Osteocyte (in vitro differentiated cells): ENCODE measurements at places on chromosomes 12 and 14.

- DNase-seq = no peak
These were observed 8.7 kb downstream of the MARK3 start for GRCh38 chr14:103393676-103394626.

DNA sequence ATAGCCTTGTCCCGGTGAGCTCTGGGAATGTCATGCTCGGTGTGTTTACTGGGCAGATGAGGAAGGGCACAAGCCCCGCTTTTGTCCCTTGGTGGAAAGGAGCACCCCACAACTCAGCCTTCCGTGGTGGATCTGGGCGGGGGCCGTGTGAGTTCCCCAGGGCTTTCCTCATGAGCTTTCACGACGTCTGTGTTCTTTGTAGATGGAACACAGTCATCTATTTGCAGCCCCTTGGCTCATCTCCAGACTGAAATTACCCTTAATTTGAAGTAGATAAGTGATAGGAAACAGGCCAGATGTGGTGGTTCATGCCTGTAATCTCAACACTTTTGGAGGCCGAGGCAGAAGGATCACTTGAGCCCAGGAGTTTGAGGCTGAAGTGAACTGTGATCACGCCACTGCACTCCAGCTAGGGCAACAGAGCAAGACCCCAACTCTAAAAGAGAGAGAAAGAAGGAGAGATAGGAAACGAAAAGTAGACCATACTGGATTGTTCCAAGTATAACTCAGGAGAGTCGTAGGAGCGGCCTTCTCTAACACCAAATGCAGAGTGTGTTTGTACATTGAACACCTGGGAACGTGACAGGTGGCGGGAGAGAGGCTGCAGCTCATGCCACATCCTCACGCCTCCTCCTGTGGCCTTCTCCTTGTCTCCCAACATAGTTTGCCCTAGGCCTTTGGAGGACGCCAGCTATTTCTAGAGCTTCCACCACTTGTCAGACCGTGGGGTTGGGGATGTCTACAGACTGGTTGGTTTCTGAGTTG is 8.8 kb downstream of the P2RX4 start:
- no peak for DNase-seq

DNA sequence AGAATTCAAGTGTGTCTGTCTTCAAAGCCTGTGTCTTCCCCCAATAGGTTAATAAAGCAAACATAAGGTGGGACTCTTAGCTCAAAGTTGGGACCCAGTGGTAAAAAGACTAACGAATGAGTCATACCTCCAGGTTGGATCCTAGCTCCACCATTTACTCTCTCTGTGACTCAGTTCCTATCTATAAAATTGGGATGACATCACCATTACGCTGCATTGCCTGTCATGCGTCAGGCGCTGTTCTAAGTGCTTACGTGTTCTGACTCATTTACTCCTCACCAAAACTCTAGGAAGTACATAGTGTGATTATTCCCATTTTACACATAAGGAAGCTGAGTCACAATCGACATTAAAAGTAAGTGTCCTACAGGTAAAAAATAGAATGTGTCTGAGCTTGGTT is 915.8 kb downstream of the VRK1 start:
- no peak for DNase-seq

- DNase-seq = no peak
These were observed 101.2 kb upstream of the EIF5 start for GRCh38 chr14:103232831-103233319.

DNA sequence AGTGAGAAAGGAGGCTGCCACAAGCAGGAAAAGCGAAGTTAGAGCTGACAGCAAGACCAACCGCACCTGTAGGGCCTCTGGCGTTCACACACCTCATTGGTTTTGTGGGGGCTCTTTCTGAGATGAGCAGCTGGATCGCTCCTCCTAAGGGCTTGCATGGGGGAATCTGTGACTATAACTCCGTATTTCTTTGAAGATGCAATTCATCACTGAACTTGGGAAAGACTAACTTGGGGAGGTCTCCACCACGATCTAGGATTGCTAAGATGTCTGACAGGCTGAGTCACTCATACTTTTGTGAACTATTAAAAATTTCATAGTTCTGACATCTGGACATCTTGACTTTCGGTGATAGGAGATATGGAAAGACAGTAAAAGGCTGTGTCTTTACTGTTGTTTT is 173.6 kb downstream of the ETV6 start:
- DNase-seq = no peak

DNA sequence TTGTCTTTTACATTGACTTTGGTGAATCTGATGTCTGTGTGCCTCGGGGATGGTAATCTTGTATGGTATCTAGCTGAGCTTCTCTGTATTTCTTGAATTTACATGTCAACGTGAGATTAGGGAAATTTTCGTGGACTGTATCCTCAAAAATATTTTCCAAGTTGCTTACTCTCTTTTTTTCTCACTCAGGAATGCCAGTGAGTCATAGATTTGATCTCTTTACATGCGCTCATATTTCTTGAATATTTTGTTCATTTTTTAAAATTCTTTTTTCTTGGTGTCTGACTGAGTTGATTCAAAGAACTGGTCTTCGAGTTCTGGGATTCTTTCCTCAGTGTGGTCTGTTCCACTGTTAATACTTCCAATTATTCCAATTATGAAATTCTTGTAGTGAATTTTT is 207.7 kb downstream of the RAD51B start:
- DNase-seq = no peak

DNA sequence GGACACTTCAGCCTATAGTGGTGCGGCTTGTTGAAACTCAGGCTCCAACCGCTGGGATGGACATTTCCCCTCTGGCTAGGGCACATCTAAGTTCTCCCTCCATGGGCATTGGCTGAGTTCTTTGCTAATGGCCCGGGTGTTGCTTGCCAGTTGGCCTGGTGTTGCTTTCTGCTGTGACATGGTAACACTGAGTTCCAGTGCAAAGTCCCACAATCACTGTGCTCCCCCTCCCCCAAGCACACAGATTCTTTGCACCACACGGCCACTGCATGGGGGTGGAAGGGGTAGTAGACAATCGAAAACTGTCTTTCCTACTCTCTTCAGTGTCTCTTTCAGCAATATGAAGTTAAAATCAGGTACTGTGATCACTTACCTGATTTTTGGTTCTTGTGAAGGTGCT is 308.2 kb downstream of the FUT8 start:
- DNase-seq = no peak

- DNase-seq = no peak
These were observed 43.2 kb downstream of the GALNT4 start for GRCh38 chr12:89481213-89481914.

DNA sequence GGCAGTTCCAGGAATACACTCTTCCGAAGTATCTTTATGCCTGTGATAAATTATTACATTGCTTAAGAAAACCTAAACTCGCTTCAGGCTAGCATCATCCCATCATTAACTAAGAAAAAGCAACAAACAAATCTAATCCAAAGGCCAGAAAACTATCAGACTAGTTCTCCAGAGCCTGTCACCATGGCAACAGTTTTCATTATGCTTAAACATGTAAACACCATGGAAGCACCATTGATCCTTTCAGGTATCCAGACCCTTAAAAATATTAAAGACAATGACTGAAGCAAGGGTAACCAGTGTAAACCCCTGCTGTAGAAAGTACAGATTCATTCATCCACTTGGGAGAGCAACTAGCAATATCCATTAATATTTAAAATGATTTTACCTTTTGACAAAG is 9.8 kb downstream of the DAD1 start:
- no peak for DNase-seq

GRCh38 chr12:58291106-58291505 is 349.7 kb downstream of the ATP23 start:
- DNase-seq = no peak

GRCh38 chr14:58584383-58584782 is 53.4 kb upstream of the DACT1 start:
- DNase-seq = no peak

DNA sequence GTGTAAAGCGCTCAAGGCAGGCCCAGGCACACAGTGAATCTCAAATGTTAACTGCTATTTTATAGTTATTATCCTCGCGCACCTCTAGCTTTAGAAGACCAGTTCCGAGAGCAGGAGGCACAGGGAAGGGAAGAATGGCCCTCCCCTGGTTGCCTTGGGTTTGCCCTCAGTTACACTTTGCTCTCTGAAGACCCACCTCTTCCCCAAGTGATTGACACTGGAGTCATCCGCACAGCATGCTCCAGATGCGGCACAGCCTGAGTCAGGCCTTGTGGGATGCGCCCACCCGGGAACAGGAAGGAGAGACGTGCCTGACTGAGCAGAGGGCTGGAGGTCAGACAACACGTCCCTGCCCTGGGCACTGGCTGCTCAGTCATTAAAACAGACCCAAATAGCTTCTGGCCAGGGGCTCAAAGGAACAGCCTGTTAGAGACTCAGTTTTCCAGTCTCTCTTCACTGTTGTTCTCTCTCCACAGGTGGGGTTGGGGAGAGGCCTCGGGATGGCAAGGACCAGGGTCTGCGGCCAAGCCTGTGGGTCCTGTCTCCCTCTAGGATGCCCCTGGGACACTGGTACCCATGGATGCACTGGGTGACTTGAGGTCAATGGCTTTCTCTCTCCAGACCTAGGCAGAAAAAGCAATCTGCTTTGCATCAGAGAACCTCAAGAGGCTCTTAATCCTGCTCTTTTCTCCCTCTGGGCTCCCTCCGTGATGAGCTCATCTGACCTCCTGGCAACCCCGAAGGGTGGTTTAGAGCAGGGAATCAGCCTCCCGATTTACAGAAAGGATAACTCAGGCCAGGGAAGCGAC is 13.6 kb upstream of the MLXIP start:
- no peak for DNase-seq

DNA sequence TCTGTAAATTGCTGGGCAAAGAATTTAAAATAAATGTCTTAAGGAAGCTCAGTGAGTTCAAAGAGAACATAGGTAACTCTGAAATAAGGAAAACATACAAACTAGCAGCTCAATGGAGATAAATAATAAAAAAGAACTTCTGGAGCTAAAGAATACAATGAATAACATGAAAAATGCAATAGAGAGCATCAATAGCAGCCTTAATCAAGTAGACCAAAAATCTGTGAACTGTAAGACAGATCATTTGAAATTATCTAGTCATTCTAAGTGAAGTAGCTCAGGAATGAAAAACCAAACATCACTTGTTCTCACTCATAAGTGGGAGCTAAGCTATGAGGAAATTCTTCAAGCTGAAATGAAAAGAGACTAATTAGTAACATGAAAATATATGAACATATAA is 5.8 kb upstream of the ABCC9 start:
- no peak for DNase-seq

DNA sequence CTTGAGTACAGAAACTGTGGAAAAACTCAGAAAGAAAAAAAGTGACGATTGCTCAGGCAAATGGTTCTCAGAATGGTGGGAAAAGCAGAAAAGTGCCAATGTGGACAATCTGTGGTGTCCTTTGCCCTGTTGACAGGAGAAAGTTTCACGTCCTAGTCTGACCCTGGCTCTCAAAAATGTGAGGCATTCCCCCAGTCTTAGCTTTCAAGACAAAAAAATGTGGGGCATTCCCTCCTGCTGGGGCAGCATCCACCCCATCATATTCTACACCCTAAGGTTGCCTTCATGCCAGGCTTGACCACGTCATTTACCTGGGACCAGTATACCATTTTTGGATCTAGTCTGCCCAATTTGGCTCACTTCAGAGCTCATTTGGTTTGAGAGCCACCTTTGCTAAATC is 20.7 kb upstream of the ANAPC7 start:
- DNase-seq = no peak

DNA sequence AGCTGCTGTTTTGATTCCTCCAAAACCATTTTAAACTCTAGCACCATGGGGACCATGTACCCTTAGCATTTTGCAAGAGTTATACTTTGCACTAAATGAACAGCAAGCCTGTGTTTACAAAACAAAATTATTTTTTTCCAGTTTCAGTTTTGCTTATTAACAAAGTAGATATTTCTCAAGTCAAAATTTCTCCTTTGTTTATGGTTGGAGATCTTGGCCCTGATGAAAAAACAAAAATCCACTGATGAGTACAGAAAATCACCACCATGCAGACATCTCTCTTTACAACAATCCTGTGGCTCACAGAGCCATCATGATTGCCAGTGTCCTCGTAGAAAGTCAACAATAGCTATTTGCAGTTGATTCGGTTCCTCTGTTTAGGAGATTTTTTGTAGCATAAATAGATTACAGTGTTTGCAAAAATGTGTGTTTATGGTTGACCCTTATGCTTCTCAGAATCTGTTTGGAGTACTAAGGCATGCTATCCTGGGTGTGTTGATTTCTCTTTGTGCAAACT is 201.1 kb upstream of the NUDT4 start:
- no peak for DNase-seq

- DNase-seq = no peak
These were observed 47.3 kb downstream of the SSPN start for GRCh38 chr12:26242683-26243082.

GRCh38 chr14:81289516-81289915 is 68.8 kb upstream of the GTF2A1 start:
- no peak for DNase-seq

GRCh38 chr12:72522411-72522810 is 250.2 kb downstream of the TRHDE start:
- DNase-seq = no peak

- no peak for DNase-seq
These were observed 417.0 kb downstream of the DPF3 start for GRCh38 chr14:72476657-72477499.

- peak; percentile 72 for DNase-seq
These were observed 164.1 kb downstream of the ZFP36L1 start for GRCh38 chr14:68628605-68629310.

GRCh38 chr12:53924521-53925405 is 13.9 kb upstream of the HOXC13 start:
- no peak for DNase-seq
